Stromal cell of bone marrow (primary cell): ENCODE measurements at places on chromosomes 6 and 20.

GRCh38 chr6:168865-169455 lies 123.3 kb upstream of the DUSP22 start:
- DNase-seq = no peak

GRCh38 chr6:139446768-139447655 lies 72.6 kb upstream of the CITED2 start:
- DNase-seq = no peak

GRCh38 chr6:8710668-8711431 lies 275.5 kb upstream of the SLC35B3 start:
- no peak for DNase-seq

DNA sequence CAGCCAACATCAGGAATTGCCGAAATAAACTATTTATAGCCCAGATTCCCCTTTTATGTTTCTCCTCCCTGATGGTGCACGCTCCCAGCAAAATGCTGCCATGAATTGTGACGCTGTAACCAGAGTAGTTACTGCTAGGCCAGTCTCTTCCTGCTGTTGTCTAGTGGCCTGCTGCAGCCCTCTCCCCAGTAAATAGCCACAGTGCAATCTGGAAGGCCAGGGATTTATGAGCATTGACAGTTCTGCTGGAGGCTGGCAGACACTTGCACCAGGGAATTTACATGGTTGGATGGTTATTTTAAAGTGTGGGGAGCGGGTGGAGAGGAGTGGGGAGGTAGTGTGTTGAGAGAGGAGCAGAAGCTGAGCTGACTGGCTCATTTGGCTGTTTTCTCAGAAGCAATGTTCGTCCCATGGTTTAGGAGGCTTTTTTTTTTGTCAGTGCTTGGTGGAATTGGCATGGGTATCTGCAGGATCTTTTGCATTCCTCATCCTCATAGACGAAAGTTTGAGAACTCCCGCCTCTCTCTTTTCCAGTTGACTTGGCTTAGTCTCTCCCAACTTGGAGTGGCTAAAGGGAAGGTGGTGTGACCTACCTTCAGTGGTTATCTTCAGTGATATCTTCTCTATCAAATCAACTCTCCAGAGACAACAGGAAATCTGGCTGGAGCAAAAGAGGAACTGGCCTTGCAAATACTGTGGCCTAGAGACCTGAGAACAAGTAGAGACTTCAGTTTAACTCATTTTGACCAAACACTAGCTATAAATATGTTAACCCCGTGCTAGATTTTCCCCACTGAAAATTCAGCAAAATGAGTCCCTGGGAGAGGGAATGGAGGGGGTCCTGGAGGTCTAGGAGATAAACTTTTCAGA lies 99.3 kb upstream of the VSTM2L start:
- DNase-seq = no peak

- DNase-seq = no peak
These were observed 2.7 kb downstream of the FOXA2 start for GRCh38 chr20:22581437-22582385.

GRCh38 chr20:24420567-24420966 lies 48.9 kb upstream of the SYNDIG1 start:
- DNase-seq = no peak

DNA sequence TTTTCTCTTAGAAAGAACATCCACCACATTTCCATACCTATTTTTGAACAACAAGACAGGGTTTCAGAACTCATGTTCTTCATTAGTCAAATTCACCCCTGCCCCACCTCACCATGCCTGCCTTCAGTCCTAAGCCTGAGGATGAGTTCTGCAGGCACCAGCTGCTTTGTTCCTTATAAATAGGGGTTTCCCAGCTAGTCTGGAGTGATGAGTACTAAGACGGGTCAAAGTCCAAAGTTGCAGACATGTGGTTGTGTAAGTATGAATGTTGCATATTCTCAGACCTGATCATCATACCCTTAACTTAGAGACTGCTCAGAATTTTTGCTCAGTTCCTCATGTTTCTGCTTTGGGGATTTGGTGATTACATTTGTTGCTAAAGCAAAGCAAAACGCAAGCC lies 257.7 kb upstream of the CDYL start:
- DNase-seq = peak; percentile 43

GRCh38 chr20:2902818-2903217 lies 29.5 kb downstream of the PTPRA start:
- no peak for DNase-seq

- DNase-seq = no peak
These were observed 36.0 kb downstream of the REV3L start for GRCh38 chr6:111447051-111447450.

DNA sequence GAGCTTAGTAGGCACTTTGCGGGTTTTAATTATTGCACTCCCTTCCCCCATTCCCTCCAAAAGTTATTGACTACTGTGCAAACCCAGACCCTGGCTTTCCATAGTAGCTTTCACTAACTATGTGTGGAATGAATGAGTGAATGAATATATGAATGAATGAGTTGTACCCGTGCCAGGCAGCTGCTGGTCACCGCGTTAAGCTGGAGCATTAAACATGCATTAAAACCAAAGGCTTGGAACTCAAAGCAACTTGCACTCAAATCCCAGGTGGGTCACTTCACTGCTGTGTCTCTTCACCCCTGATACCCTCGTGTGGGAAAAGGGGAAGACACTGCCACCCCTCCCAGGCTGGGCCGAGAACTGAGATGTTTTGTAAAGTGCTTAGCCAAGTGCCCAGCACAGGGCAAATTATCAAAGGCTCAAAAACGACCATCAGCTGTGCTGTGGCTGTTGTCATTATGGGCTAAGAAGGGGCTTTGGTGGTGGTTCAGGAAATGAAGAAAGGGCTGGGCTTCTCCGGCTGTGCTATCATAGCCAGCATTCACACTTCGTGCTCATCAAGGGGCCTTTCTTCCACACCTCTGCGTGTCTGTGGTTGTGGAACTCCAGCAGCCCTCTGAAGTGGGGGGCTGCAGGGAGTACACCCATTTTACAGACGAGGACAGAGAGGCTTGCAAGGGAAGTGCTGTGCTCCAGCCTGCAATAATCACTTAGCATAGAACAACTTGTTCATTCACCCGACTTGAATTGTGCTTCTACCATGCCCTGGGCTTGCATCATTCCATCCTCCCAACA lies 60.2 kb upstream of the STX16 start:
- DNase-seq = no peak

DNA sequence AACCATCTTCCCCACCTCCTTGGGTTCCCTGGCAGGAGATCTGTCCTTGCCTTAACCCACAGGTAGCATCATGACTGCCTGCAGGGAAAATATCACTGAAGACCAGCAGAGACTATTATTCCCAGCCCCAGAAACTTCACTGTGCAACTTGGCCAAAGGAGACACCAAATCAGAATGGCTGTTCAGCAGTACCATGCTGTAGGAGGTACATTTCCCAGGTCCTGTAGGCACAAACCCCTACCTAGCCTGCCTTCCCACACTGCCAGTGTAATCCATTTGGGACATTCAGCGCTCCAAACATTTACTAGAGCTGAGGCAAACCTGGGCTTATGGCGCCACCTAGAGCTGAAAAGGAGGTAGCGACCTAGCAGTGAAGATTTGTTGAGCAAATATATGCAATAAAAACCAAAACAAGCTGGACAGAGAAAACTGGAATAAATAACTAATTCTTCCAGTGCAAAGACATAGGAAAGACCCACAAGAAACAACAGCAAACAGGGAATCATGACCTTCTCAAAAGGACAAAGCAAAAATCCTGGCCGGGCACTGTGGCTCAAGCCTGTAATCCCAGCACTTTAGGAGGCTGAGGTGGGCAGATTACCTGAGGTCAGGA lies 60.3 kb downstream of the VTA1 start:
- peak; percentile 26 for DNase-seq

- DNase-seq = no peak
These were observed 253.6 kb downstream of the RNF144B start for GRCh38 chr6:18640754-18641153.

GRCh38 chr20:33521461-33521860 lies 31.6 kb downstream of the CBFA2T2 start:
- no peak for DNase-seq

DNA sequence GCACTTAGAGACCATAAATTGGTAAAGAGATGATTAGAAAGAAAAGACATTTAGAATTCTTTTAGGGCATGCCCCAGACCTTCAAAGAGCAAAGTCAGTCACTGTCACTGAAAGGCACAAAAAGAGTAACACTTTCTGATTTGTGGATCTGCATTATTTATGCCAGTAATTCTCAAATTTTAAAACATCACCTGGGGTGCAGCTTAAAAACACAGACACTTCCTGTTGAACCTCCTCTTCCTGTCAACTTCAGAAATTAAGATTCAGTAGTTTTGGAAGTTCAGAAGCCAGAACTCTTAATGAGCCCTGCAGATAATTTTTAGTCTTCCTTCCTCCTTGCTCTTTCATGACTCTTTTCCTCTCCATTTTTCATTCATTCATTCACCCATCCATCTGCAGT lies 137.5 kb downstream of the NRN1 start:
- no peak for DNase-seq
